ENCODE measurements at places on chromosomes 6 and 20. TPM values are rescaled to one million over a fixed set of nuclear protein-coding genes. Genes with fewer than 3 reads are reported as not detected.

- DNase-seq = peak; percentile 51
Measured at GRCh38 chr6:24949020-24949569, 13.3 kb upstream of the RIPOR2 start.

- no peak for DNase-seq
Measured at GRCh38 chr20:9220874-9221547, 152.1 kb downstream of the PLCB4 start.

DNA sequence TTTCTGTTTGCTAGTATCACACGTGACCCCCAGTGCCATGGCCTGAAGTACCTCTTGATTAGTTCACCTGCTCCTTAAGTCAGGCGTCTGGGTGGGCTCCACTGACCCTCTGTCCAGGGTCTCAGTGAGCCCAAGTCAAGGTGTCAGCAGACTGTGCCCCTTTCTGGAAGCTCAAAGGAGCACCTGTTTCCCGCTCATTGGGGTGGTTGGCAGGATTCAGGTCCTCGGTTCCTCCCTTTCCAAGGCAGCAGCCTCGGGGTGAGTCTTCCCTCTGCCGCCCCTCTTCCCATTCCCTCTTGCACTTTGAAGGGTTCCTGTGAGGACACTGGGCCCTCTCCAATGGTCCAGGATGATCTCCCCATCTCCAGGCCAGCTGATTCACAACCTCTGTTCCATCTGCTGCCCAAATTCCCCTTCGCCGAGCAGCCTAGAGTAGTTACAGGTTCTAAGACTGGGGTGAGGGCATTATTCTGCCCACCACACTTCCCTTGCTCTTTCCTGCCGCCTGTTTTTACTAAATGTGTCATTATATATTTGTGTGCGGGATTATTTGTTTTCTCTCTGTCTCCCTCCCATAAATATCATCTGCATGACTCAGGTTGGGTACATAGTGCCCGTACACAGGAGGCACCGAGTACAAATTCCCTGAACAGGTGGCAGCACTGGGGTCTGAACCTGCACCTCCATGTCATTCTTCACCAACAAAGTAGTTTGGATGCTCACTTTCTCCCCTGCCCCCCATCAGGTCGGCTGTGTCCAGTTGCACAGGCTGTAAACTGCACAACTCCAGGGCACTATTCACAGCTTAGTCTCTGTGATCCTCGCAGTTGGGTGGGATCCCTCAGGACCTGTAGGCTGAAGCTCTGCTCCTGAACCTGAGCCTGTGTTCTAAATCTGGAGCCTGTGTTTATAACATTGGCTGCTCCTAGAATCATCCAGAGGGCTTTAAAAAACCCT, 58.5 kb downstream of the RBM38 start:
- DNase-seq = no peak

DNA sequence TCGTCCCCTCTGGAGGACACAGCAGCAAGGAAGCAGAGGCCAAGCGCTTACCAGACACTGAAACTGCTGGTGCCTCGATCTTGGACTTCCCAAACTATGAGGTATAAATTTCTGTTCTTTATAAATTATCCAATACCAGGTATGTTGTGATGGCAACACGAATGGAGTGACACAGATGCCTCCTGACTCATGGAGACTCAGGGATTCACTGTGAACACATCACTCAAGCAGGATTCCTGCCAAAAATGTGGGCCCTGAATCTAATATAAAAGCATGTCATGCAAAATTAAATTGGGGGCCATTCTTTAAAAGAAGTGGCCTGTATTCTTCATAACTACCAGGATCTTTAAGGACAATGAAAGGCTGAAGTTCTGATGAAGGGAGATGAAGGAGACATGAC, 52.5 kb upstream of the SLC22A23 start:
- DNase-seq = no peak

FAXC gene
- not detected for total RNA-seq
